Cortex of kidney (tissue), 1 donor: ENCODE measurements at places on chromosomes 3 and 15.

DNA sequence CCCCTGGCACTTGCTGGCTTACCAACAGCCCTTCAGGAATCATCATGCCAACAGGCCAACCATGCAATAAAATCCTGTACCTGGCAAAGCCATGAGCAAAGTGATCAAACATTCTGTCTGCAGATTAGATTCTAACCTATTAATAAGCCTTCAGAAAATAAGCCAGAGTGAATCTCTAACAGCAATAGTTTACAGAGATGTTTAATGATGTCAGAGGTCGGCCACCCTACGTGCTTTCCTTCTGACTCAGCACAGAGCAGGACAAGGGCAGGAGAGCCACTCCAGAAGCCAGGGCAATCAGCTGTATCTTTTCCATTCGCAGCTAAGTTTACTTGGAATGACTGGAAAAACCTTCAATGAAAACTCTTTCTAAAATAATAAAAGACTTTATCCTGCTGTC is 13.1 kb downstream of the COL8A1 start:
- no peak for DNase-seq

- no peak for DNase-seq
Measured at GRCh38 chr3:14278799-14279625, 100.4 kb downstream of the LSM3 start.

- no peak for DNase-seq
Measured at GRCh38 chr3:63061449-63061848, 186.2 kb upstream of the CADPS start.

DNA sequence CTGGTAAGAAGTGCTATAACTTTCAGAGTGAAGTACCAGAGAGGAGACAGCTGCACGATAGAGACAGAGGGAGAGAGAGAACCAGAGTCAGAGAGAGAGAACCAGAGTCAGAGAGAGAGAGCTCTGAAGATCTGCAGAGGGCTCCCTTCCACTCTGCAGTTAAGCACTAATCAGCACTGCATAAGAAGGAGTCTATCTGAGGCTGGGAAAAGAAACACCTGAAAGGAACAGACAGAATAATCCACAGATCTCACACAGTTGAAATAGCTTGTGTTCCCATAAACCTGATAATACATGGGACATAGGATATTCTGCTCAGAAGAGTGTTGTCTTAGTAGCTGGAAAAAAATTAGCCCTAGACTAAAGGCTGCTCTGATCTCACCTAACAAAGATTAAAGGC is 87.6 kb downstream of the CFAP44 start:
- DNase-seq: no peak

DNA sequence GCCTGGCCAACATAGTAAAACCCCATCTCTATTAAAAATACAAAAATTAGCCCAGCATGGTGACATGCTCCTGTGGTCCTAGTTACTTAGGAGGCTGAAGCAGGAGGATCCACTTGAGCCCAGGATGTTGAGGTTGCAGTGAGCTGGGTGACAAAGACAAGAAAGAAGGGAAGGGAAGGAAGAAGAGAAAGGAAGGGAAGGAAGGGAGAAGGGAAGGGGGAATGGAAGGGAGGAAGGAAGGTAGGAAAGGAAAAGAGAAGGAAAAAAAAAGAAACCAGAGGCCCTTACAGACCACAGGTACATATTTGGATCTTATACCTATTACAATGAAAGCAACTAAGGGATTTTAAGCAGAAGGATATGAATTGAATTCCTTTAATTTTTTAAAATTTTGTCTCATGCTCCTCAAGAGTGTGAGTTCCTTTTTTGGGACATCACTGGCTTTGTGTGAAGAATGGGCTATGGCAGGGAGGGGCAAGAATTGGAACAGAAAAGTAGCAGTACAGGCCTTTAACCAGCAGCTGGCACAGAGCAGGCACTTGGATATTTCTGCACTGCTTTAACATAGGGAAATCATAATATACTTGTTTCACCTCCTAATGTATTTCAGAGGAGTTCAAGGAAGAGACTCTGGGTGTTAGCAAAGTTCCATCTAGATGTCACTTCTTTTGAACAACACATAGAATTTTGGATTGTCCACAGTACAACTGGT is 7.9 kb downstream of the RAB27A start:
- no peak for DNase-seq

DNA sequence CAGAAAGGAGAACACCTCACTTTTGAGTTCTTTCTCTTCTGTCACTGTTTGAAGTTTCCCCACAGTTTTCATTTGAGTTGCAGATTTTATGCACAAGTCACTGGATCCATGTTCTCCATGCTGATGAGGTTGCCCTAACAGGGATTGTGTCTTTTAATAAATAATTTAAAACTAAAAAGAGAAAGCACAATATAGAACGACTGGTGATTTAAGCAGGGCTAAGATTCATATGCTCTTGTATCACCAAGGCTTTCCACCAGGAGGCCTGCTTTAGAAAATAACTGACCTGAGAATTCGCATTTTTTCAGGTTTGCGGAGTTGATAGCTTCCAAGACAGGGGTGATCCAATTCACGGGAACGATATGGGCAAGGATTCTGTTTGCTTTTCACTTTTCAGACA is 252.0 kb upstream of the VEPH1 start:
- DNase-seq: no peak

DNA sequence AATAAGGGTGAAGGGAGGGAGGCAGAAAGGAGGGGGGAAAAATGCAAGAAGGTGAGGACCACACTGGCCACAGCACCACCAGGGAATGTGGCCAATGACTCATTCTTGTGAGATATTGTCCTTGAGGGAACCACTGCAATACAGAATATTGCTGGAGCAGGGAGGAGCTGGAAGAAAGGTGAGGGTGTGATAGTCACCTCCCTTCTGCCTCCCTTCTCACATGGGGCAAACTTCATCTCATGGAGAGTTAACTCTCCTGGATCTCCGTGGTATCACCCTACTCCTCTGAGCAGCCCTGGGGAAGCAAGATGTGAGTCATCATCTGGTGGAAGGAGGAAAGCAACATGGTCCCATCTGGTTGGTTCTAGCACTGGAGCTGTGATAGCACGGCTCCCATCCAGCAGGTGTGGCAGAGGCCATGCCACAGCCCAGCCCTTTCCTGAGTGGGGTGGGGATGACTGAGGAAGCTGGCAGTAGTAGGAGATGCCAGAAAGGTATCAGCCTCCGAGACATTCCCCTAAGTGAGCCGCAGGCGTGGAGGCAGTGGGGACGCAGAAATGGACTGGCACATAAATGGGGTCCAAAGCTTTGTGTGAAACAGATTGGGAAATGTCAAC is 115.9 kb upstream of the LPP start:
- no peak for DNase-seq

DNA sequence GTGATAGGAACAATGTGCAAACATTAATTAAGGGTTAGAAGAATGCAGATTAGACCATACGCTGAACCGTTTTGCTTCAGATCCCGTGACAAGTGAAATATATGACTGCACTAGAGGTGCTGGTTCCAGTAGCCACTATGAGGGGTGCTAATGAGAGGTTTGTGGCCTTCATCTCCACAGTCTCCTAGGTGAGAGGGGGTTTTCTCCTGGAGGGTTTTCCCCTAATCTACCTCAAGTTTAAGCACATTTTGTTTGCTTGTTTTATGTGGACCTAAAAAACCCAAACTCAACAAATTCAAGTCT is 13.7 kb upstream of the SHF start:
- DNase-seq: no peak

GRCh38 chr3:12395349-12396012 is 88.8 kb upstream of the TSEN2 start:
- no peak for DNase-seq

DNA sequence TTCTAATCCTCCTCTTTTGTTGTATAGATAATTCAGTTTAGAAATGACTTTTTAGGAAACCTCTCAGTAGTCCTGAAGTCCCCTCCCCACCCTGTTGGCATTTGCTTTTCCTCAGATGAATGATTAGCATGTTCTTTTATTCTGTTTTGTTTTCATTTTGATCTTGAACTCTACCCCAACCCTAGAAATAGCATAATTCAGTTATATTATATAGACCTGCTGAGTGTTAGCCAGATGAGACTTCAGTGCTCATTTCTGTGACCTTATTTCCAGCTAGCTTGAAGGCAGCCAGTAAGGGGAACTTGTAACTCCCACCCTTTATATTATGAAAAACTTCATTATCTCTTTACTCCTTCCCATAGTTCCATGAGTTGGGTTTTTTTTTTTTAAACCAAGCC is 41.2 kb downstream of the SNRK start:
- DNase-seq: no peak

DNA sequence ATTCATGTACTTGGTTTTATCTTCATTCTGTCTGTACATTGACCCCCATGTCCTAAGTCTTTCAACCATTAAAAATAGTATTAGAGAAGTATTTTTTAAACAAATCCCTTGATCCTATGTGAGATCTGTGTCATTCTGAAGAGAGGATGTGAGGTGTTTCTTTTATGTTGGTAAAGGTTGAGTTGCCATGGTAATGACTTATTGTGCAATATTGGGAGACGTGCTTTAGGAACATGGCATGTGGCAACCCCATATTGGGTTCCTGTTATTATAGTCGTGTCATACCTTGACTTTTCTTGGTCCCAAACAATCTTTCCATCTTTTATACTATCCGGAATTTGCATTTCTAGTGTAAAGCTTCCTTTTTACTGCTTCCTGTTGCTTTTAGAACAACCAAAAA is 203.1 kb downstream of the KCNAB1 start:
- no peak for DNase-seq

DNA sequence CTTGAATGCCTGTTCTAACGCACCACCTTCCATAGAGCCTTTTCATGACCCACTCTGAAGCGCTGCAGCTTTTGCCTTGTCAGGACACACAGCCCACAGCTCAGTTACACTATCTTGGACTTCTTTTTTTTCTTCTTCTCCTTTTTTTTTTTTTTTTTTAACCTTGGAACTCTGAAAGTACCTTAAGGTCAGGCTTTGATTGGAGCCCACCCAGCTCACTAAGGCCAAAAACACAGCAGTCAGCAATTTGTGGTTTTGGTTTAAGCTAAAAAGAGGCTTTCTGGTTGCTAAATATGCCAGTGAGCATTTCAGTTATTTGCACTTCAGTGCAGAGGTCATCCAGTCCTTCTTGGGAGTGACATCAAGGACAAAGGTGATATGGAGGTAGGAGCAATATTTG is 1.7 kb downstream of the SLC25A20 start:
- DNase-seq: no peak

DNA sequence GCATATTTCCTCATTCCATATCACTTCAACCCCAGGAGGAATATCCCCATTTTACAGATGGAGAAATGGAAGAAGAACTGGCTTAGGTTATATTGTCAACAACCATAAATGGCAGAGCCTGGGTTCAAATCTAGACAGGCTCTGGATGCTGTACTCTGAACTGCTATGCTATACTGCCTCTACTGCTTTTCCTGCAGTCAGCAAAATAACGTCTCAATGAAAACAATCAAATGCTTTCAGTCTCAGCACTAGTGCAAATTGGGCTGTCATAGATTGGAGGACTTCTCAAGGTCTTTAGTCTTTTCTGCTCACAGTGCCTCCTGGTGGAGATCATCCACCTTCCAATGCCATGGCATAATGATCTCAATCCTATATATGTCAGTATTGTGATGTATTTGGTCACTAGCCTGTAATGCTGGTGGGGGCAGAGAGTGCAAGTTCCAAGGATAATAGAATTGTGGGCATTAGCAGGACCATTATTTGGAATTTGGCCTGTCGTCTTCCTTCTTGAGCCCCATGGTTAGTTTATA is 285.0 kb downstream of the CLSTN2 start:
- no peak for DNase-seq

DNA sequence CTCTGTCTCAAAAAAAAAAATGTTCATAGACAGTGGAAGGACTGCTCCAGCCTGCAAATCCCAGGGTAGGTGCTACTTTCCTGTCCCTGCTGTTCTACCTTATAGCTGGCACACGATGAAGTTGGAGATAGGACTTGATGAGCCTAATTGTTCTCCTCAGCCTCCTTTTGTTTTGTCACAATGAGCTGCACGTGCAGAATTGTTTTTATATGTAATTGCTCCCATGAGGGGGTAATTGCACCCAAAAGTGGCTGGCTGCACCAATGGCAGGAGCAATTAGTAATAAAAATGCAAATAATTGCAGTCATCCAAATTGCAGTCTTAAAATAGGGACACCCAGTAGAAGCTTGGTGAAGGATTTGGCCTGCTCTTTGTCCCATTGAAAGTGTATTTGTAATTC is 63.0 kb upstream of the PFN2 start:
- DNase-seq: no peak

GRCh38 chr15:89777073-89777751 is 1.1 kb downstream of the MESP2 start:
- no peak for DNase-seq

DNA sequence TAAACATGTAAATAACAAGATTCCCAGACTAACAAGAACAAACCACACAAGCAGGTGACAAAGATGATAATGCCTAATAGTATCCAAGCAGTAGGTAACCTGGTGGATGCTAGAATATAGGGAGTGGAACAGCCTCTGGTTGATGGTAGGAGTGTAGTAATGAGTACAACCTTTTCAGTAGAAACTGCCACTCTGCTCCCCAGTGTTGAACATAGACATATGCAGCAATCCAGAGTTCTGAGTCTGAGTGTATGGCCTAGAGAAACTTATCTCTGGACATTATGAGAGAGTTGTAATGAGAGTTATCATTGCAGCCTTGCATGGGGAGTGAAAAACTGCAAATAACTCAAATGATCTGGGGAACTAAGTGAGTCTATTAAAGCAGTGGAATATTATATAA is 76.1 kb upstream of the ACAD9 start:
- no peak for DNase-seq

DNA sequence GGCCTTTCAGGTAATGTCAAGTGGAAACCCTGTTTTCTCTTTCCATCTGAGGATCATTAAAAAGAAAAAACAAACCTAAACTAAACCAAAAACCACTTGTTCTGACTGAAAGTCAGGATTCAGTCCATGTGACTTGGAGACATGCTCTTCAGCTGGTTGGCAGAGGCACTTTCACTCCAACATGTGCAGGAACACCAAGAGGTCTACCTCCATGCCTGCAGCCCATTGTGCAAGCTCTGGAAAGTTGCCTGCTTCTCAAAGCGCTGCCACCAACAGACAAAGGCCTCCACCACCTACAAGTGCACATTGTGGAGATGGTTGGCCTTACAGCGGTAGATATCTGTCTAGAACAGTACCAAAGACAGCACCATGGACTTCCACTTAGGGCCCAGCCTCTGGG is 161.8 kb downstream of the LEKR1 start:
- DNase-seq: no peak

GRCh38 chr15:34435658-34436057 is 1.9 kb downstream of the GOLGA8A start:
- DNase-seq: no peak

GRCh38 chr3:130509008-130509407 is 8.0 kb upstream of the COL6A6 start:
- no peak for DNase-seq

GRCh38 chr15:28921919-28922706 is 36.3 kb downstream of the APBA2 start:
- no peak for DNase-seq

- no peak for DNase-seq
Measured at GRCh38 chr15:65310431-65311137, 6.1 kb downstream of the RNU5B-1 start.
